IMR-90 (cell line): ENCODE measurements at places on chromosomes 7 and 10. TPM values are rescaled to one million over a fixed set of nuclear protein-coding genes. Genes with fewer than 3 reads are reported as not detected.

DNA sequence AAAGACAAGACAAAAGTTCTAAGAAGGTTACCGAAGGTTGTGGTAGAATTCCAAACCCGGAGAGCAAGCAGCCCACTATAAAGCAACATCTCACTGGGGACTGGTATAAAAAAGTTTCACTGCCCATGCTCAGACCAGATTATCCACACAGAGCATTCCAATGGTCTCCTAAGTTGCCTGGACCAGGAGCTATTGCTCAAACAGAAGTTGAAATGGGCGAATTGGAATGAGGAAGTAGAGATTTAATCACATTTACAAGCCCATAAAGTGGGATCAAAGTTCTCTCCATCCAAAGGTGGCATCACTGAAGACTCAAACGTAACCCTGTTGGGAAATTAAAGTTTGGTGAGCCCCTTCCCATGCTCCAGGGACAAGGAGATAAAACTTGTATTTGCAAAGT, 19.8 kb downstream of the OR2F1 start:
- peaks cover 2% of the 10 kb centered on the region; the same call in 1 of the 2 replicates for H3K4me1 ChIP-seq
- H3K27ac ChIP-seq: no peak overlapping the region
- no peak for DNase-seq

DNA sequence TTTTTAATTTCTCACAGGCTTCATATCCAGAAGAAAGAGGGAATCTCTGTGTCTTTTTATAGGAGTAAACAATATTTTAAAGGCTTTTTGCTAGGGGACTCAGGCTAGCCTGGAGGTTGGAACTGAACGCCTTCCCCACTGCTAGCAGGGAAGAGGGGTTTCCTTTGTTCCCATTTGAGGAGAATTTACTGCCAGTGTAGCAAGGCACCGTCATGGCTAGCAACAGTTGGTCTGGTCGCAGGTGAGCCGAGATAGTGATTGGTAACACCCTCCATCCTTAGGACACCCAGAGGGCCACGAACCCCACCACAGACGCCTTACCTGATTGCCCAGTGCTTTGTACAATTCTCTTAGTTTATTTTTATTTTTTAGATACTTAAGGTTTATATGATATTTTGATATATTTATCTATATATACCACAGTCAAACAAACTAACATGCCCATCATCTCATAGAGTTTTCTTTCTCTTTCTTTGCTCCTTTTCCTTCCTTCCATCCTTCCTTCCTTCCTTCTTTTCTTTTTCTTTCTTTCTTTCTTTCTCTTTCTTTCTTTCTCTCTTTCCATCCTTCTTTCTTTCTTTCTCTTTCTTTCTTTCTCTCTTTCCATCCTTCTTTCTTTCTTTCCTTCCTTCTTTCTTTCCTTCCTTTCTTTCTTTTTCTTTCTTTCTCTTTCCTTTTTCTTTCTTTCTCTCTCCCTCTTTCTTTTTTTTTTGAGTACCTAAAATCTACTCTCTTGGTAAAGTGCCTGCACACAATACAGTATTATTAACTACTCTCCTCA, 219.0 kb upstream of the AKR1E2 start:
- no peaks in the 10 kb centered on the region for H3K4me1 ChIP-seq
- no peak overlapping the region for H3K4me3 ChIP-seq
- H3K27ac ChIP-seq: no peak overlapping the region
- no peaks in the 10 kb centered on the region for H3K36me3 ChIP-seq

The UCMA gene
- total RNA-seq: not detected in 2 replicates

The RGS10 gene
- 35.3 and 55.5 TPM in 2 replicates for total RNA-seq

DNA sequence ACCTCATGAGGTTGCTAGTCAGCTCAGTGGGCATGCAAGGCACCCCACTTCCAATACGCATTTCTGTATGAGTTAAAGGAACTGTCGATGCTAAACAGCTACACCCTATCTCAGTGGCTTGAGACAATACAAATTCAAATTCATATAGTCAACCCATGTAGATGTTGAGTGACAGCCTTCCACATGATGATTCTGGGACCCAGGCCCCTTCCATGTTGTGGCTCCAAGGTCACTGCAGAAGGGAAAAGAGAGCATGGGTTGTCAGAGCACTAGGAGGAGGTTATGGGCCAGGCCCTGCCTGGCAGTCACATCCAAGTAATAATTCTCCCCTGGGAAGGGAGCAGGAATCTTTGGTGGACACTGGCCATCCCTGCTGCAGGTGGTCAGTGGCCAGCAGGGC, 28.2 kb downstream of the C10orf105 start:
- no peak for DNase-seq
- H3K36me3 ChIP-seq: no peaks in the 10 kb centered on the region
- H3K27ac ChIP-seq: no peak overlapping the region
- H3K27me3 ChIP-seq: peaks cover 14% of the 10 kb centered on the region; the same call in 1 of the 2 replicates
- no peaks in the 10 kb centered on the region for H3K4me1 ChIP-seq

- H3K4me1 ChIP-seq: peaks cover 3% of the 10 kb centered on the region; the same call in 1 of the 2 replicates
- peak; percentile 51 for DNase-seq
- no peaks in the 10 kb centered on the region for H3K36me3 ChIP-seq
- H3K4me3 ChIP-seq: no peak overlapping the region
Observed at GRCh38 chr7:42876182-42877068, 35.4 kb downstream of the C7orf25 start.

DNA sequence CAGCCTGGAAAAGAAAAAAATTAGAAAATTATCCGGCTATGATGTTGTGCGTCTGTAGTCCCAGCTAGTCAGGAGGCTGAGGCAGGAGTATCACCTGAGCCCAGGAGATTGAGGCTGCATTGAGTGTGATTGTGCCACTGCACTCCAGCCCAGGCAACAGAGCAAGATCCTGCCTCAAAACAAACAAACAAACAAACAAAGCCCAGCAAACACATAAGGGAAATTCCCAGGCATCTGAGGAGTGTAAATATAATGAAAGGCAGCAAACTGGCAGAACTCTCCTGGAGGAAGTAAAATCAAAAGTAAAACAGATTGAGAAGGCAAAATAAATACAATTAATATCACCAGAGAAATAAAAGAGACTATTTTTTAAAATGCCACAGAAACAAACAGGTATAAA, 84.5 kb upstream of the ITGB1 start:
- no peaks in the 10 kb centered on the region for H3K36me3 ChIP-seq
- no peak overlapping the region for H3K4me3 ChIP-seq
- H3K4me1 ChIP-seq: no peaks in the 10 kb centered on the region
- no peaks in the 10 kb centered on the region for H3K27me3 ChIP-seq
- no peak for DNase-seq

DNA sequence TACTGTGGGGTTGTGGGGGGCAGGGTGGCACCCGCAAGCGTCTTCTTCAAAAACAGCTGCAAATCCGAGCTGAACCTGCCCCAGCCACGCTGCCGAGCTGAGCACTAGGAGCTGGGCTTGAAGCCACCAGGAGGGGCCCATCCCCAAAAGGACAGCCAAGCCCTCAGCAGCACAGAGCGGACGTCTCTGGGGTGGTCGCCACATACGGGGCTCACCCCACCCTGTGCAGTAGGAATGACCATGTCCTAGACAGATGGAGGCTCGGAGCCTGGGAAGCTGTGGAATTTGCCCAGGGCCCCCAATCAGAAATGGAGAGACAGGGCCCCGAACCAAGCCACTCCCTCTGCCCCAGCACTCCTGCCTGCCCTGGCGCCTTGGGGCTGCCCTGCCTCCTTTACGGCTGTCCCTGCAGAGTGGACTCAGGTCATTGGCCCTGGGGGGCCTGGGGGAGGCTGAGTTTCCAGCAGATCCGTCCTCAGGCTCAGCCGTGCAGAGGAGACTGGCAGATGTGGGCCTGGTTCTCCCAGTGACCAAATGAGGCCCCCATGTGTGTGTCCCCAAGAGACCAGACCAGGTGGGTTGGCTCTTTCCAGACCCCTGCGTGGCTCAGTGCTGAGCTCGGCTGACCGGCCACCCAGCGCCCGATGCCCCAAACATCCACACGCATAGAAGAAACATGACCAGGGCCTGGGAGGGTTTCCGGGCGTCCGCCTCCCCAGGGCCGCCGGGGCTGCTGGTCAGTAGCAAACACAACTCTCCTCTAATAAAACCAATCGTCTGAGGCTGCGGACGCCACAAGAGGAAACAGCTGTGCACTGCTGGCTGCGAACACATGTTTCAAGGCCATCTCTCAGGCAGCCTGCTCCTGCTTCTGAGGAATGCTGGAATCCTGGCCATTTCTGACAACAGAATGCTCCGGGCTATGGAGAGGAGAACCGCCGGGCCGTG, 54.9 kb downstream of the PDGFA start:
- no peak overlapping the region for H3K4me3 ChIP-seq
- H3K36me3 ChIP-seq: no peaks in the 10 kb centered on the region
- DNase-seq: peak; percentile 62
- peaks cover 25% of the 10 kb centered on the region for H3K4me1 ChIP-seq
- H3K27me3 ChIP-seq: no peaks in the 10 kb centered on the region
- H3K27ac ChIP-seq: no peak overlapping the region

GRCh38 chr10:76647301-76647700, 990.3 kb downstream of the KCNMA1 start:
- H3K36me3 ChIP-seq: no peaks in the 10 kb centered on the region
- H3K4me3 ChIP-seq: no peak overlapping the region
- H3K27me3 ChIP-seq: no peaks in the 10 kb centered on the region
- H3K27ac ChIP-seq: no peak overlapping the region
- no peak for DNase-seq
- H3K4me1 ChIP-seq: peaks cover 8% of the 10 kb centered on the region

The NCF1 gene
- not detected in 2 replicates for total RNA-seq

The C10orf105 gene
- total RNA-seq: under 0.01 TPM in 1 of 2 replicates, not detected in the other

The HOXA2 gene
- total RNA-seq: 1.6 and 1.7 TPM in 2 replicates

GRCh38 chr7:129569326-129569725, 42.2 kb upstream of the NRF1 start:
- no peak overlapping the region for H3K4me3 ChIP-seq
- no peak overlapping the region for H3K27ac ChIP-seq
- H3K4me1 ChIP-seq: peaks cover 2% of the 10 kb centered on the region; the same call in 1 of the 2 replicates
- H3K36me3 ChIP-seq: no peaks in the 10 kb centered on the region
- H3K27me3 ChIP-seq: peaks cover 2% of the 10 kb centered on the region
- DNase-seq: no peak
